ENCODE measurements at places on chromosomes 2 and 18.

GRCh38 chr2:177796011-177796410 is 276.6 kb downstream of the PDE11A start:
- DNase-seq = no peak

- DNase-seq = no peak
Measured at GRCh38 chr2:218060950-218061660, 7.9 kb upstream of the RUFY4 start.

- no peak for DNase-seq
Measured at GRCh38 chr2:67888351-67889005, 174.3 kb downstream of the C1D start.

GRCh38 chr18:79630281-79631095 is 49.1 kb upstream of the CTDP1 start:
- no peak for DNase-seq

- no peak for DNase-seq
Measured at GRCh38 chr2:171524018-171524401, 1.7 kb downstream of the CYBRD1 start.

All from activated CD8-positive, alpha-beta memory T cell treated with anti-CD3 and anti-CD28 coated beads for 48 hours (primary cell).